Activated CD4-positive, alpha-beta T cell treated with anti-CD3 and anti-CD28 coated beads, Interleukin-2, amount 50 U/mL, for 24 hours (primary cell): ENCODE measurements at places on chromosomes 3 and 15.

GRCh38 chr15:74158855-74159650 lies 14.5 kb upstream of the ISLR start:
- no peak for DNase-seq

DNA sequence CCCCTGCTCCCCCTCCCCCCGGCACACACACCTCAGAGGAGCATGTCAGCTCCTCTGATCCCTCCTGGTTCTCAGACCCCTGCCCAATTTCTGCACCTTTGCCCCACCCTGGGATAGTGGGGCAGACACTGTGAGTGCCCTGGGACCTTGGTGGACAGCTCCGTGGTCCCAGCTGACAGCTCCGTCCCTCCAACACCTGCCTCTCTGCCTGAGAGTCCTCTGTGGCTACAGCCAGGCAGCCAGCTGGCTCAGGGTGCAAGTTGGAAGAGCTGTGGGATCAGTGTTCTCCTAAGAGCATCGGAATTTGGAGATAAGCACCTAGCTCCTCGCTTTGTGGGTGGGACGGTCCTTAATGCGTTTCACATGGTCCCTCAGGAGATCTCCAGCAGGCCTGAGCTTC lies 43.7 kb upstream of the PGPEP1L start:
- DNase-seq = no peak

DNA sequence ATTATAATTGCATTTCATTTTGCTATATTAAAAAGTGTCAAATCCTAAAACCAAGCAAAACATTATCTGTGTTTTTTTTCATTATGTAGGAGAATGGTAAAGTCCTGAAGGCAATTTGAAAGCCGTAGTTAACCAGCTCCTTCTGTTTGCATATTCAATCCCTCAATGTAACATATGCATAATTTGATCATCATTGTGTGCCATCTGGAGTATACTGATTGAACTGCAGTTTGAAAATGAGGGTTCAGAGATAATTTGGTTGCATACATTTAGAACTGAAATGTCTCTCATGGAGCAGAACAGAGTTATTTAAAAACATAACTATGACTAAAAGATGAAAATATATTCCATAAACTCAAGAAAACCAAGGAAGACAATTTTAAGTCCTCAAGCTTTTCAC lies 518.6 kb downstream of the GBE1 start:
- no peak for DNase-seq

DNA sequence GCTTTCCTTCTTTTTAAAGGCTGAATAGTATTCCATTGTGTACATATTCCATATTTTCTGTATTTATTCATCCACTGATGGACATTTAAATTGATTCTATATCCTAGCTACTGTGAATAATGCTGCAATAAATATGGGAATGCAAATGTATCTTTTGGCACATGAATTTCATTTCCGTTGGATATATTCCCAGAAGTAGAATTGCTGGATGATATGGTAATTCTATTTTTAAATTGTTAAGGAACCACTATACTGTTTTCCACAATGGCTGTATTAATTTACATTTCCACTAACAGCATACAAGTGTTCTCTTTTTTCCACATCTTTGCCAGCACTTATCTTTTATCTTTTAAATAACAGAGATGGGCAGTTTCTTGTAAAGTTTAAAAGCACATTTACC lies 302.7 kb downstream of the CTNNB1 start:
- DNase-seq = no peak

GRCh38 chr3:147161833-147162232 lies 244.5 kb downstream of the ZIC4 start:
- no peak for DNase-seq

GRCh38 chr3:30631243-30631904 lies 25.0 kb downstream of the TGFBR2 start:
- DNase-seq = no peak

DNA sequence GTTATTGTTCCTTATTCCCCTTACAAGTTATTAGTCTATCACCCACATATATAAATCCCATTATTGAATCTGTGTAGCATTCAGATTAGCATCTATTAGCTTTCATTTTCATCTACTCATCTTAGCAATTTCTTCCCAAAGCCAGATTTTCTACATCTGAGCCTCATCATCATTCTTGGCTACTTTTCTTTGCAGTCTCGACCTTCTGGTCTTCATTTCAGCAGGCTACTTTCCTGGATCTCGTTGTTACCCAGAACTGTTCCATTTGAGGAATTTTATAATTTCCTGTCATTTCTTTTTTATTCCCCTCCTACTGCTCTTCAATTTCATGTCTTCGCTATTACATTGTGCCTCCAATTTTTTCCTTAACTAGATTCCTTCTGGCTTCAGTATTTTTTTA lies 51.8 kb downstream of the SPRED1 start:
- no peak for DNase-seq

DNA sequence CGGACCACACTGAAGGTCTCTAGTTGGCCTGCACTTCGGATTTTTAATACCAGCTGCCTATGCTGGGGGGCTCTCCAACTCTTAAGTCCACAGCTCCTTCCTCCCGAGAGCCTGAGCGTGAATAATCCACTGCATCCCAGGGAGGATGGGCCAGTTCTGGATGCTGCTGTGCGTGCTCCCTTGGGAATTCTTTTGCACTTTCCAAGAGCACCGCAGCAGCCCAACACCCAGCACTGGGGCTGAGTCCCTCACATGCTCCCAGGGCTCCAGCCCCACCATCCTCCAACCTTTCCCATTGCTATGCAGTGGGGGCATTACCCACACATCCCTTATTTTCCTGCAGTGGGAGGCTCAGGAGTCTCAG lies 136.4 kb upstream of the IQSEC1 start:
- DNase-seq = no peak

DNA sequence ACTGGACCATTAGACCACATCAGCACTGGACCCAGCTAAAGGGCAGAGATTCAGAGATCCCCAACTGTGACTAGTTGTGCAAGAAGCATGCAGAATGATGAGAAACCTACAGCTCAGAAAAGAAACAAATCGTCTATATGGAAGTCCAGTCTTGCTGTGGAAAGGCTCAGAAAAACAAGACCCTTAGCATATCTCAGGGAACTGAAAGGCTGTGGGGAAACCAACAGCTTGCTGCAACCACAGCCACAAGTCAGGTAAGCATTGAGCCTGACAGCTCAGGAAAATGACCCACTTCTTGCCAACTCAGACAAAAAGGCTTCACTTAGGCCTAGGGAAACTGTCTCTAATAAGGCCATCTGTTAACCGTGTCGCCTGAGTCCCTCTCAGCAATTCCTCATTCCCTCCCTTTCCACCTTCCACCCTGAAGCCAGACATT lies 145.6 kb downstream of the LSAMP start:
- no peak for DNase-seq

DNA sequence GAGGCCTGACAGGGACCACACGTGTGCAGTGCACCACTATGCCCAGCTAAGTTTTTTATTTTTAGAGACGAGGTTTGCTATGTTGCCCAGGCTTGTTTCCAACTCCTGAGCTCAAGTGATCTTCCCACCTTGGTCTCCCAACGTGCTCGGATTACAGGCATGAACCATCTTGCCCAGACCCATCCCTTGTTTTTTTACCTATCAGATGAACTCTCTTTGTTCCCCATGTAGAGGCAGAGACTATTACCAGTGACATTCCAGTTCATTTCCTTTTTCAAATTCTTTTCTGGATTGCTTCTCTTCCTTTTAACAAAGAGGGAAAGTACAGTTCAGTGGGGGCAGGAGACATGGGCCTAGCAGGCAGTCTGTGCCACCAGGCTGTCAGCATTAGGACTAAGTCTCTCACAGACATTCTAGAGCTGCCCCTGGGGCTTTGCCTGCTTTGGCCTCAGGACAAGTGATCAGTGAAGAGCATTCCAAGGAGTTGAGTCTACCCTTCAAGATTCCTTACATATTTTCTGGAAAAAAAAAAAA lies 103.5 kb upstream of the SLC7A14 start:
- no peak for DNase-seq

DNA sequence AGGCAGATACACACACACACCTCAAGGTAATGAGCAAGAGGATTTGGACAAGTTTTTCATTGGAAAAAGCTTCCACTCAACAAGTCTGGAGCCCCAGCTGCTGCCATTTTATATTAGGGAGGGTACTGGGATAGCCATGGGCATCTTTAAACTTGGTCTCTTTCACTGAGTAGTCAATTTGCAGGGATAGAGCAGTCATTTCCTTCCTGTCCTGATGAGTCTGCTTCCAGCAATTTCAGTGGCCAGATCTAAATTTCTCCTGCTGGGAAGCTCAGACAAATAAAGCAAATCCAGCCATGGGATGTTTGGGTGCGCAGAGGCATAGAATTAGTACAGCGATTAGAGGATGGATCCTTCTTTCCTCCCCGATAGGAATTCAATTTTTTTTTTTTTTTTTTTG lies 874 bp upstream of the ERC2 start:
- DNase-seq = no peak

GRCh38 chr3:37145611-37146010 lies 28.8 kb downstream of the LRRFIP2 start:
- DNase-seq = no peak

GRCh38 chr3:29679944-29680343 lies 399.1 kb downstream of the RBMS3 start:
- DNase-seq = no peak

DNA sequence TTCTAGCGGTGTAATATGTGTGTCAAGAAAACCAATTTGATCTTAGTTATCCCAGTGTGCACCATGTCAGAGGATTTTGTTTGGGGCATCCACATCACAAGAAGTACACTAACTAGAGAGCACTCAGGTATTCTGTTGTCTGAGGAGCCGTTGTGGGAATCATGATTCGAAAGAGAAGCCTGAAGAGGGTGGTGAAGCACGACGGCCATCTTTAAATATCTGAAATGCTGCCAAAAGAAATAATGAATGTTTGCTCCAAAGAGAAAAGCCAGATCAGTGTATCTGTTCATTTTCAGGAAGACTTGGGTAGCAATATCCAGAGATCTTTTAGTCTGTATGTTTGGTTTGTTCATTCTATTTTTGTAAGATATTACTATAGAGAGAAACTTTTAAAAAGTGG lies 180.7 kb downstream of the KLHL25 start:
- no peak for DNase-seq

GRCh38 chr3:128505771-128506170 lies 12.8 kb upstream of the GATA2 start:
- no peak for DNase-seq

GRCh38 chr15:92306663-92307062 lies 87.0 kb upstream of the ST8SIA2 start:
- no peak for DNase-seq

- DNase-seq = no peak
Measured at GRCh38 chr15:101138913-101139880, 112.7 kb downstream of the CHSY1 start.

- no peak for DNase-seq
Measured at GRCh38 chr3:44323341-44323955, 15.1 kb upstream of the TCAIM start.

DNA sequence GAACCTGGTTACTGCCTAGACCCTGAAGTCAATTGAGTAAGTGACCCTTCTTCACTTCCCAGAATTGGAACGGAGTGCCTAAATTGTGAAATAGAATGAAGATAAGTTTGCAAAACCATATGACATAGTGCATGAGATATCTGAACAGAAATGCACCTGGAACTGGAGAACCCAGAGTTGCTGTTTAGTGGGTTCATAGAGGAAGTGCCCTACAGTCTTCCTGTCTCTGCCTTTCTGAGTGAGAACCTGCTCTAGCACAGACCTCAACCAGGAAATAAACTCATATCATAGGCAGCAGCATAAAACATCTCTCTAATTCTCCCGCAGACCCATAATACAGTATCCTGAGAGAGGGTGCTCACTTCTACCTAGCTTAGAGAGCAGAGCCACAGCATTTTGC lies 82.9 kb downstream of the EOMES start:
- no peak for DNase-seq

- DNase-seq = no peak
Measured at GRCh38 chr3:129291236-129291886, 12.7 kb downstream of the HMCES start.

- DNase-seq = no peak
Measured at GRCh38 chr3:195438371-195438770, 4.4 kb downstream of the ACAP2 start.

DNA sequence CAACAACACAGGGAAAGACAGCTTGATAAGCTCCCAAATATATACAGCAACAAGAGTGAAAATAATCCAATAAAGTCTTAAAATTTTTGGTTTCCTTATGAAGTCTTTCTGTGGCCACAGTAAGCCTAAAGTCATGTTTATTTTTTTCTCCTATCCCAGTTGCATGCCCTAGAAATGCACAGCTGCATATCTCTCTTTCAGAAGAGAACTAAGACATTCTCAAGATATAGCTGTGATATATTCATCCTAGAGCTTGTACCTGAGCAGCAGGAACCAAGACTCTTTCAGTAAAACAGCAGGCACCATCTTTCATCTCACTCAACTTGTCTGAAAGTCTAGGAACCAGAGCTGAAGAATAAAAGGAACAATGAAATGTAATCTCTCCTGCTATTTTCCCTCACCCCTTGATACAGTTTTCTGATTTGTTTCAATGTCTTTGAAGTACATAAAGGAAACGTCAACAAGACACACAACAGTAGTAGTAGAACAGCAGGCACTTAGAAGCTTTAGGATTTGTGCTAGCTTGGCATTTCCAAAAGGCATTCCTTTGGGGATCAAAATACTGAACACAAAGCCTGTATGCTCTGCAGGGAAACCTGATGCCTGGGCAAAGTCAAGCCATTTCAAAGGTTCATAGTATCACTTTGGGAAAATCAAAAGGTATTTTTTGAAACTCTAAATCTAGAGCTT lies 536.8 kb downstream of the PYDC2 start:
- DNase-seq = no peak

GRCh38 chr3:184691397-184692231 lies 20.2 kb downstream of the MAGEF1 start:
- no peak for DNase-seq

DNA sequence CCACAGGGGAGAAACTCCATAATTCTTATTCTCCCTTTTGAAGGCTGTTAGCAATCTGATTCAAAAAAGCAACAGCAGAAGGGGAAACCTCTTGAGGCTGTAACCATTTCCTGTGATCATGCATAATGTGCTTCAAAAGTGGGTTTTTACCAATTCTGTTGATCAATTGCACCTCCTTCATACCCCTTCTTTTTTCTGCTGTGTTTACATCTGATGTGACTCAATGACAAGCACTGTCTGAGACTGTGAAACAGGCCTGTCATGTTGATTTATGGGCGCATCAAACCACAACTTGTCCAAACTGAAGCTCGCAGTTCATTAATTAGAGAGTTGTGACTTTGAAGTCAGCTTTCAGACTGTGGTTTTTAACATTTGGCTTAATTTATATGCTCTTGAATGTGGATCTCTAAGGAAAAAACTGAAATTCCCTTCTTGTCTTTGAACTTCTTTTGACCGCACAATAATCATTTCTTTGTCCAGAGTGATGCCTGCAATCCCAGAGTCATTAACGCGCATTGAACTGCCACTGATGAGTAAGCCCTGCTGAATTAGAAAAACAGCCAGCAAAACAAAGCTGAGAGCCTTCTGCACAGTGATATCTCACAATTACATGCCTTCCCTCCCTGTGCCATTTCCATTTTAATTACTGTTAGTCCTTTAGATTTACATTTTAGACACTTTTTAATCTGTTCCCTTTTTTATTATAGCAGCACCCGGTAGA lies 532.8 kb downstream of the FOXP1 start:
- DNase-seq = no peak

GRCh38 chr15:50970524-50970923 lies 62.0 kb downstream of the AP4E1 start:
- no peak for DNase-seq
